Nephron progenitor cell (in vitro differentiated cells): ENCODE measurements at places on chromosomes 11 and 22.

- DNase-seq = no peak
Observed at GRCh38 chr22:21937041-21937820, 15.4 kb downstream of the PPM1F start.

GRCh38 chr11:115774756-115775155, 270.5 kb upstream of the CADM1 start:
- no peak for DNase-seq

DNA sequence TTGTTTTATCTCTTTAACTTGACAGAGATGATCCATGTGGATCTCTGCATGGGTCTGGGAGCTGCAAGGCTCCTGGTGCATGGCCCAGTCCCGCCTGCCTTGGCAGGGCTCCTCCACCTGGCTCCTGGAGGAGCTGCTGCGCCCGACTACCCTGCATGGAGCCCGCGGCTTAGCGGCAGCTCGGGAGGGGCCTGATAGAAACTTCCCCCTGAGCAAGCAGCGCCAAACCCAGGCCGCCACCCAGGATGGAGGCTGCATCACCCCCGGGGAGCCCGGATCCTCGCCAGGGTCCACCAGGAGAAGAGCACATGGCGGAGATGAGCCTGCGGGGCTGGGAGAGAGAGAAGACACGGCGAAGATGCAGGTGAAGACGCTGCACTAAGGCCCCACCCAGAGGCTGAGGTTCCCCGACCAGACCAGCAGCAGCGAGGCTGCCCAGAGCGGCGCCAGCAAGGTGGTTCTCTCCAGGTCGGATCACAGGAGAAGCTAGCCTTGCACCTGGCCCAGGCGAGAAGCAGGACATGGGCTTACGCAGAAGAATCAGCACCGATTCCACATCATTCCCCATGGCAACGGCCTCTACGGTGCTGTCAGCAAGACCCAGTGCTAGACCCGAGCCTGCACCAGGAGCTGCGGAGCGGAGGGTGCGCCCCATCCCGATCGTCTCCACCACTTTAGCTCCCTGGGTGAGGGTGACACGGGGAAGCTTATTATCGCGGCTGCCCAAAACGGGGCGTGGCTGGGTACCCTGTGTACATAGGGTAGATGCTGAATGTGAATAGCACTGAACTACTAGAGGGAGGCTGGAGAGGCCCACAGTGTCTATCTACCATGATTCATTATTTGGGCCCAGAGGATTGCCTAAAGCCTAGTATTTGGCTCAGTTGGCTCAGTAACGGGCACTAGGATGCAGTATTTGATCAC, 41.3 kb upstream of the VPREB1 start:
- no peak for DNase-seq

DNA sequence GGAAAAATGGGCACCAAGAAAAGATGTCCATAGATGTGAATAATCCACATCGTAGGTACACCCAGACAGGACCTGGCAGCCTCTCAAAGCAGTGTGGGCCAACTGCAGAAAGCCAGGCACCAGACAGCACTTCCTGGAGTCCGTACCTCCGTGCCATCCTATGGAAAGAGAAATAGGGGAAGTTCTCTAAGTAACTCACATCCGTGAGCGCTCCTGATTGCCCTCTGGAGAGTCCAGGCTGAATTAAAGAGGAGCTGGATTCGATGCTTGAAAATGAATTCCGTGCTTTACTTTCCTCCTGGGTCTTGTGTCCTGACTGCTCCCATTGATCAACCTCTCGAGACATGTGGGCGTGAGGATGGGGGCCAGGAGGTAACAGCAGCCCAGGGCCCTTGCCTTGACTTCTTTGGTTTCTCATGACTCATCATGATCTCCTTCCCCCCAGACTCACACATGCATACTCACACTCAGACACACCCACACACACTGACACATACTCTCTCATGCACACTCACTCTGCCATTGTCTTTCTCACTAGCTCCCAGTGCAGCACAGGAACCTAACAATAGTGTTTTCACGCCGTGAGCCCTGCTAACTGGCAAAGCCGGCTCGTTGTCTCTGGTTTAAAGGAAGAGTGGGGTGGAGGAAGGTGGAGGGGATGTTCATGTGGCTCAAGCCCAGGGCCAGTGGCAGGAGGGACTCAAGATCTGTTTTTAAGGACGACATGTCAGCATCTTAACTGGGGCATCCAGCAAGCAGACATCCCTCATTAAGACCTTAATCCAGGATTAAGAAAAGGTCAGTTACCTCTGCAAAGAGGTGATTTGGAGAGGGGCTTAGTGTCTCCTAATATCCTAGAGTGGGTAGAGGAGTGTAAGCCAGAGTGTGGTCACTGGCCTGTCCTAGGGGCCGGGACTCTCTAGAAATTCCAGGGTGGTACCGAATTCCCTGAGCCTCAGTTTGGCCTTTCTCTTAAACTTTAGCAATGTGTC, 104.2 kb downstream of the SCN3B start:
- DNase-seq = no peak

- no peak for DNase-seq
Observed at GRCh38 chr11:30423279-30423648, 100.4 kb downstream of the ARL14EP start.
